ENCODE measurements at places on chromosomes 3 and 15. TPM values are rescaled to one million over a fixed set of nuclear protein-coding genes. Genes with fewer than 3 reads are reported as not detected.
A peak's percentile ranks its signal among the peaks of the same experiment; 100 is the strongest.

DNA sequence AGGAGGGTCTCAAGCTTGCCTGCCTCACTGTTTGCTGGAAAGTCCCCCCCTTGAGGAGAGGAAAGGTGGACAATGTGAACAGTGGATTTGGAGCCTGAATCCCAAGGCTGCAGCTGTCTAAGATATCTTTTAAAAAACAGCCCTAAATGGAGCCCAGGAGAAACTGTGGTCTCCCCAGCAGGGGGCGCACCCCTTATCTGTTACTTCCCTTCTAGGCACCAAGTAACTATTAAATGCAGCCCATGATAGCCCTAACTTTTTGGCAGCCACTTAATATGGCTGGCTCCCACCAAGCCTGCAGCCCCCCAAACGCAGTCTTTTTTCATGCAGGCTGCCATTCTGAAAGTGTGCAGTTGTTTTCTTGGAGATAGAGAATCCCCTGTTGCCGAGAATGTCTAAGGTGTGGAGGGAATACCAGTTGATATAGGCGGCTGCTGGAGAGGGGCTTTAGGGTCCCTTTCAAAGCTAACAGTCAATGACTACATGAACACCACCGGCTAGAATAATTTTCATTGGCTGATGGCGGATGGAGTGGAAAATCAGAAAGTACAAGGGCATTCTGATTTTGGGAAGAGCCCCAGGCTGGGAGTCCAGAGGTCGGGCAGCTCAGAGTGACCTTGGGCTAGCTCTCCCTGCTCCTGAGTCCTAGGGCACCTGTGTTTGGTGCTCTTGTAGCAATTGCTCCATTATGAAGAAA, 1.3 kb downstream of the RHCG start:
- DNase-seq = no peak
- H3K27ac ChIP-seq = no peak overlapping the region
- H3K27me3 ChIP-seq = peaks cover 38% of the 10 kb centered on the region
- H3K4me1 ChIP-seq = peaks cover 5% of the 10 kb centered on the region
- no peak overlapping the region for H3K4me3 ChIP-seq

DNA sequence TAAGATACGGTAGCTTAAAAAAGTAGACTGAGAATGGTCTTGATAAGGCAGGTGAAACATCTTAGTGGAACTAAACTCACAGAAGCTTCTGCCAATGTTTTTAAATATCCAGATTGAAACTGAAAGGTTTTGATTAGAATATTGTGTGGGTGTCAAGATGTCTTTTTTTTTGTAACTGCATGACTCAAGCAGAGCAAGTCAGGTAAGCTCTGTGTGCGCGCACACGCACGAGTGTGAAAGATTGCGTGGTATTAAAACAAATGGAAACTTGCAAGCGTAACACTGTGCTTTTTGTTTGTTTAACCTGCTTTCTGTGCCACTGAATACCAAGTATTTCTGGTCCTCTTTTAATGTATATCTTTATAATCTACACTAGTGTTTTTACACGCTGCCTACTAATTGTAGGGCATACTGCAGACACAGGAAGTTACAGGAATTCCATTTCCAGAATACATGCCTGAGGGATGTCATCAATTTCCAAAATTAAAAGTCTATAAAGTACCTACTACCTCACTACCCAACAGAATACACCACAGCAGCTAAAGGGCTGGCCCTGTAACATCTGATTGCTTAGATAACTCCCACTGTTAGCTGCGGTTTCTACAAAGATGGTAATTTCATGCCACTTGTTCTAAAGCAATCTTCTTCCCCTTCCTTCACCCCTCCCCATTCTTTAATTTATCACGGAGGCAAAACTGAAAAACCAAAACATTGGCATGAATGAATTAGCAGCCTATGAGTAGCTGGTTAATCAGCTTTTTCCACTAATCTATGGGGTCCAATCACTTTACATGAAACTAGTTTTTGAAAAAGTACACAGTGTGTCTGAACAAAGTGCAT, 472.8 kb downstream of the SHQ1 start:
- peaks cover 36% of the 10 kb centered on the region for H3K4me1 ChIP-seq
- no peaks in the 10 kb centered on the region for H3K27me3 ChIP-seq
- H3K36me3 ChIP-seq = peaks cover 28% of the 10 kb centered on the region

GRCh38 chr3:50122071-50122470, 33.1 kb upstream of the SEMA3F start:
- H3K27me3 ChIP-seq = no peaks in the 10 kb centered on the region
- no peak overlapping the region for H3K27ac ChIP-seq
- peaks cover 18% of the 10 kb centered on the region for H3K36me3 ChIP-seq
- DNase-seq = no peak
- no peak overlapping the region for H3K4me3 ChIP-seq

Gene CALML4
- total RNA-seq = 1.8 TPM

DNA sequence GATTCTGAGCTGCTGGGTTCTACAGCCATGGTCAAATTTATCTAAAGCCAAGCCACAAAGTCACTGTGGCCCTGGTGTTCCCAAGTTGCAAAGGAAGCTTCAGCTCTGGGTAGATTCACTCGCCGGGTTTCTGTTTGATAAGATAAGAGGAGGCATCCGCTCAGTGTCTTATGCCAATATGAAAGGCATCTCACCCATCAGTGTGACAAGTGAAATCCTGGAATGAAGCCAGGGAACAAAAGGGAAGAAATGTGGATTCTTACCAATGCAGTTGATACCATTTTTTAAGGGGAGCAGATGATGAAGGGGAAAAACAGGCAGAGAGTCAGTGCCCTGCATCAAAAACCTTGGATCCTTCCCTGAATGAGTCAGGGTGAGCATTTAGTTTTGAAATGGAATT, 2.8 kb upstream of the CPNE4 start:
- H3K36me3 ChIP-seq = no peaks in the 10 kb centered on the region
- no peak overlapping the region for H3K4me3 ChIP-seq
- peaks cover 5% of the 10 kb centered on the region for H3K4me1 ChIP-seq
- peaks cover 63% of the 10 kb centered on the region for H3K27me3 ChIP-seq
- no peak for DNase-seq

DNA sequence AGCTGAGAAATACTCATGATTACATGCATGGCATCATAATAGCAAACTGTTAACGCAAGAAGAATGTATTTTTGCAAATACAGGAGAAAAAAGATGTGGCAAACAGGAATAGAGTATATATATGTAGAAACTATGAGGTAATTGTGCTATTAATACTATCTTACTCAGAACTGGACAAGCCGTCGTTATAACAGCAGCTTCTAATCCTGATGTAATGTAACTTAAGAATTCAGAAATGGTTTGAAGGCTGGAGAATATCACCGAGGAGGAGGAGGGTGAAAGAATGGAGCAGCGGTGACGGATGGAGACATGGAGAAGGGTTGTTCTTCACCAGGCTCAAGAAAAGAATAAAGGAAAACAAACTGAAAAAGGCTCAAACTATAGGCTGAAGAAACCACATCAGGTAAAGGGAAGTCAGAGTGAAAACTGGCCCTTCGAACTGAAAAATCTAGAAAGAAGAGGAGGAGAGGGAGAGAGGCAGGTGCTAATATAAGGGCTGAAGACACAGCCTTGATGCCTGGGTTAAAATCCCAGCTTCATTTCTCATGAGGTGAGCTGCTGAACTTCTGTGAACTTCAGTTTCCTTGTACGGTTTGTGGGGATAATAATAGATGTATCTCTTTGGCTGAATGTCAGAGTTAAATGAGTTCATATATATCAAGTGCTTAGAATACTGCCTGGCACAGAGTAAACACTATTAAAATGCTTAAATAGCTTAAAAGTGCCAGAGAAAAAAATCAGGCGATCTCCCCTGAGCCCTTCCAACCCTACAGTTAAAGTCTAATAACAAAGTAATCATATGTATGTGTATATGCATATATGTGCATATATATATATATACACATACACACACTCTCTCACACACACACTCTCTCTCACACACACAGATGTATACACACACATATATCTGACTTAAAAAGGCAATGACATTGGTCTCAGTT, 43.9 kb downstream of the GOLIM4 start:
- no peak overlapping the region for H3K4me3 ChIP-seq
- peaks cover 6% of the 10 kb centered on the region for H3K4me1 ChIP-seq
- no peaks in the 10 kb centered on the region for H3K36me3 ChIP-seq
- H3K27ac ChIP-seq = peak overlapping the region; percentile 4
- no peaks in the 10 kb centered on the region for H3K27me3 ChIP-seq

Gene PRR23E
- not detected for total RNA-seq

DNA sequence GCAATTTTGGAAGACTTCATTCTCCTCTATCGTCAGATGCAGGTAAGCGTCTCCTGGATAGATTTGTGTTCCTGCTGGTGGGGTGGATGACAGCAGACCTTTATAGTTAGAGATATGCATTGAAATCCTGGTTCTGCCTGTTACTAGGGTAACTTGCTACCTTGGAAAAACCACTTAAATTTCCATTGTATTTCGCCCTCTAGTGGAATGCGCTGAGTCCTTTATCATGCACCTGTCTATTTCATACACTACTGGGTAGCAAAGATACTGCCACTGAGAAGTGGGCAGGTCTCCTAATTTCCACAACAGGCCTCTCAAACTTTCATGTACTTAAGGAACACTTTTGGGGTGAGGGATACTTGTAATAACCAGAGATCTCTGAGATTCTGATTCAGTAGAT, 209.5 kb upstream of the SUCLG2 start:
- H3K36me3 ChIP-seq = no peaks in the 10 kb centered on the region
- no peaks in the 10 kb centered on the region for H3K27me3 ChIP-seq
- DNase-seq = no peak
- no peak overlapping the region for H3K4me3 ChIP-seq
